ENCODE measurements at places on chromosomes 1 and 21.
A peak's percentile ranks its signal among the peaks of the same experiment; 100 is the strongest.

DNA sequence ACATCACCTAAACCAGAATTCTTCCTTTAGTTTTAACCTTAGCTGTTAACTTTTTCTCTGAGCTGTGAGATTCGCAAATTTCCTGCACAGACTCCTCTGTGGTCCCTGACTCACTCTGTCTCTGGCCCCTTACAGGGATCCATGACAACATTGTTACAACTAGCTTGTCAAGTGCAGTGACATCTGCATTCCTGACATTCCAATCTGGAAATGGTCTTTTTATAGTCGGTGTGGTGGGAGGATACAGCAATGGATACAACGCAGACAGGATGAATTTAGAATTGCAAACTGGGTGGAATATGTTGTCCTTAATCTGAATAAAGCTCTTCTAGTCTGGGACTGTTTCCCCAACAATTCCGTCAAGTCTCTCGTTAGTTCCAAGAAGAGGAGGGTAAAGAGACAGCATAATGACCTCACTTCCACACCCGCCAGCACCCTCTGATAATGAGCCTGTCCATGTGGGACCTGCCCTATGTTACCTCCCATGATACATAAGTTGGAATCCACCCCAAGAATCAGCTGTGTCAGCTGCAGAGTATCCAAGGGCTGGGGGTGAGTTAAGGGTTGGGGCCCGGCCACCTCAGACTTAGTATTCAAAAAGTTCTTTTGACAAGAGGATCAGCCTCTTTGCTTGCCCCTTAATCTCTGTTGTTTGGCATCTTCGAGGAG is 49.4 kb downstream of the ILDR2 start:
- DNase-seq, result no peak

- no peak for DNase-seq
Observed at GRCh38 chr1:77347646-77348045, 65.8 kb downstream of the AK5 start.

GRCh38 chr1:90721210-90722194 is 4.4 kb upstream of the BARHL2 start:
- DNase-seq, result peak; percentile 61

DNA sequence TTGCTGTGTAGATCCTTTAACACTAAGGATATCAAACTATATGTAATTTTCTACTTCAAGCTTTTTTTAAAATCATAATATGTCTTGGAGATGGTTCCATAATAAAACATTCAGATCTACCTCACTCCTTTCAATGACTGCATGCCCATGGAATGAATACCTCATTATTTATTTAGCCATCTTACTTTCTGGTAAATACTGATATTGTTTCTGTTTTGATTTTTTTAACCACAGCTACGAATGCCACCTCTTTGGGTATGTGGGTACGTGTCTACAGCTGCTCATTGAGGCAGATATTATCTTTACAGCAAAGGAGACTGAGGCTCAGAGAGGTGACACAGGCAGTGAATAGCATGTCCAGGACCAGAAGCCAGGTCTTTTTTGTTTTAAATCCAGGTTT is 215.7 kb downstream of the ST6GALNAC3 start:
- no peak for DNase-seq

DNA sequence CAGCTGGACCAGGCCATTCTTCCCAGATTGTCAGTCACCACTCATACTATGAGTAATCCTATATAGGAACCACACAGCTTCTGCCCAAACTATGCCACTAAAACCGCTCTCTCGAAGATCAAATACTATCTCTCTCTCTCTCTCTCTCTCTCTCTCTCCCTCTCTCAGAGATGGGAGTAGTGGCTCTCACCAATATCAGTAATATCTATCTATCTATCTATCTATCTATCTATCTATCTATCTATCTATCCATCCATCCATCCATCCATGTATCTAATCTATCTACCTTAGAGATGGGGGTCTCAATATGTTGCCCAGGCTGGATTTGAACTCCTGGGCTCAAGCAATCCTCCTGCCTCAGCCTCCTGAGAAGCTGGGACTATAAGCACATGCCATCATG is 4.7 kb upstream of the HIPK1 start:
- no peak for DNase-seq

DNA sequence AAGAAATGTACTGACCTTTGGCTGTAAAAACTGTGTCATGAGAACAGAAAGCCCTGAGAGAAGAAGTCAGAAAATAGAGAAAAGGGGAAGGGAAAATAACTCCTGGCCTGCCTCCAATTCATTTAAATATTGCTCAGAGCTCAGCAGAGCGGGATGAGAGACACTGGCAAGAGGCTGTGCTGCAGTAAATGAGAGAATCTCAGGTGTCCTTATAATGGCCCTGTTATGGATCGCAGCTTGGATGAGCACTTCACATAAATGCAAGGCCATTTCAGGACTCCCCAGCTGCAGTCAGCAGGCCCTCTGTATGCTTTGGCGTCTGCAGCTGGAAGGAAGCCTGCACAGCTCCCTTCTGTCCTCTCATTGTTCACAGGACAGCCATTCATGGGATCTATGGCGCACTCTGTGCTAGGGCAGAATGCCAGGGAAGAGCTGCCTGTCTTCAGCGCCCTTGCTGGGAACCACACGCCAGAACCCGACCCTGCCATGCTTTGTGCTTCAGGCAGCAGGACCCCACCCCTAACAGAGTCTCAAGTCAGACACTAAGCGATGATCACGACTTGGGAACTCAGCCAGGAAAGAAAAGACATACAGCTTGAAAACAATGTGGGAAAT is 20.7 kb upstream of the ABCB10 start:
- DNase-seq, result peak; percentile 17

DNA sequence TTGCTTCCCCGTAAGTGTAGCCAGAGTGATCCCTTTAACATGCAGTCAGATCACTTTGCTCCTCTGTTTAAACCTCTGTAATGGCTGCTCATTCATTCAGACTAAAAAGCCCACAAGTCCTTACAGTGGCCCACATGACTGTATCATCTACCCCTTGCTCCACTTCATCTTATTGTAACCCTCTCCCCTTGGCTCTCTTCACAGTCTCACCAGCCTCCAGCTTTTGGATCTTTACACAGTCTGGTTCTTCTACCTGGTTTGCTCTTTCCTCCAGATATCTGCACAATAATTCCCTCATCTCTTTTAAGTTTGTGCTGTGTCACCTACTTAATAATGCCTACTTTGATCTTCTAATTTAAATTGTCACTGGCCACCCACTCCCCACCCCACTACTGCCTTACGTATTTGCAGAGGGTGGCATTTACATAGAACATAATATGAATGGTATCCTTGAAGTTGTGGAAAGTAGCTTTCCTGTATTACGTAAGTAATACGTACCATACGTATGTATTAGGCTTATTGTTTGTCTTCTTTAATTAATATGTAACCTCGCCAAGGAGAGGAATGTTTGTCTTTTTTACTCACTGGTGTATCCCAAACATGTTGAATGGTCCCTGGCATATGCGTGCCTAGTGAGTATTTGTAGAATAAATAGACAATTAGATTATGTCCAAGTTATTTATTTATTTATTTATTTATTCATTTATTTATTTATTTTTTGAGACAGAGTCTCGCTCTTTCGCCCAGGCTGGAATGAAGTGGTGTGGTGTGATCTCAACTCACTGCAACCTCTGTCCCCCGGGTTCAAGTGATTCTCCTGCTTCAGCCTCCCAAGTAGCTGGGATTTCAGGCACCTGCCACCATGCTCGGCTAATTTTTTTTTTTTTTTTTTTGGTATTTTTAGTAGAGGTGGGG is 48.6 kb downstream of the TSNAX start:
- no peak for DNase-seq

DNA sequence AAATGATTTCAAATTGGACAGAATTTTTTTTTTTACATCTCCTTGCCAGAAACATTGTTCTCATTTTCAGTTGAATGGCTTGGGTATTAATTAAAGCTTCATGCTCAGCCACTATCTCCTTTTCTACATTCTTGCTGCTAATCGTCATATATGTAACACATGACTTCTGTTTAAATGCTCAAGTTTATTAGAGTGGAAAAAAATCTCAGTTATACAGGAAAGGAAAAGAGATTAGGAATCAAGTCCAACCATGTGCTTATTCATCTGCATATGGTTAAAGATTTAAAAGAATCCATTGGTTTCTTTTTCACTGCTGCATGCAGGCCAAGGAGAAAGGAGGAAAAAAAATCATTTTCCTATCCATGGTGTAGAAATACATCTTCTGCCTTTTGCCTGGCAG is 47.3 kb upstream of the CNN3 start:
- no peak for DNase-seq

DNA sequence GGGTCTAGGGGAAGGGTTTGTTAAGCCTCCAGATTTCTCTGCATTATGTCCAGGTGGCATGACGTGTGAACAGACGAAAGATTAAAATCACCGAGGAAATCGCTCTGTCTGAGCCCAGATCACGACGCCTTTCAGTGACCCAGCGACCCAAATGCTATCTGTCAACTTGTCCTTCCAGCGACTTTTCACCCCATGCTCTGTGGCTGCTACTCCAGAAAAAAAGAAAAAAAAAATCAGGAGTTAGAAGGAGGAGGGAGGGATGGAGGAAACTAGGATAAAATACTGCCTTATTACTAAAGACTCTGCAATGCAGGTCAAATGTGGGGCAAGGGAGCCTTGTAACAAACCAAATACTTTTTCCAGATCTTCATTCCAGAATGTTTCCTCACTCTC is 352.0 kb downstream of the NUF2 start:
- no peak for DNase-seq

- no peak for DNase-seq
Observed at GRCh38 chr21:45516071-45516670, 26.1 kb downstream of the SLC19A1 start.

GRCh38 chr1:246790833-246791232 is 66.6 kb downstream of the SCCPDH start:
- no peak for DNase-seq

- DNase-seq, result no peak
Observed at GRCh38 chr1:22055463-22055862, 3.0 kb downstream of the CDC42 start.

GRCh38 chr1:38528623-38529022 is 330.9 kb downstream of the RRAGC start:
- DNase-seq, result no peak

DNA sequence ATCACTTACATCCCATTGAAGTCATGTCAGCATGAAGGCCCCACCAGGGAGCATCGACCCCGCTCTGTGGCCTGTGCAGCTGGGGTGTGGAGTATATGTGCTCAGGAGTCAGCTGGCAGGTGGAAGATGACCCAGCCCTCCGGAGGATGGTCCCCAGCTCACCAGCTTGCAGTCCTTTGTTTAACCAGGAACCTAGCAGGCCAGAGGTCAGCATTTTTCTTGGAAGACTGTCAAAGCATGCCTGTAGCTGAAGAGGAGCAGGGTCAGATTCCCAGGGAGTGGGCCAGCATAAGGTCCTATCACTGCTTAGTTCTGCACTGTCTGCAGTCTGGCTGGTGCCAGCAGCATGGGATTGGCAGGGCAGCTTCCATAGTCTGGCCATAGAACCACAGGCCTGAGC is 12.7 kb downstream of the NFASC start:
- no peak for DNase-seq

DNA sequence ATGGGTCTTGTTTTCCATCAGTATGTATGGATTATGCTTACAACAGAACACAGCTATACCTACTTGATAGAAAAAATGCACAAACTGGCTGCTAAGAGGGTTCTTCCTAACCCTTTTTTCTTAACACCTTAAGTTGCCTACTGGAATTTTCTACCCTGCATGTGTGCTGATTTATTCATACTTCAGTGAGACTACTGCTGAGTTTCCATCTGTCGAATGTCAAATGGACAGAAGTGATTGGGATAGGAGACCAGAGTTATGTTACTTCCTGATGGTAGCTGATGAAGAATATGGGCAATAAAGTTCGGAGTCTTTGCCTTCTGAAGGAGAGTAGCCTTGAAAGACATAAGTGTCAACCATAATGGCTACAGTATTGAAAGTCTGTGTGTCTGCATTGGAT is 6.5 kb upstream of the DNM3 start:
- no peak for DNase-seq

DNA sequence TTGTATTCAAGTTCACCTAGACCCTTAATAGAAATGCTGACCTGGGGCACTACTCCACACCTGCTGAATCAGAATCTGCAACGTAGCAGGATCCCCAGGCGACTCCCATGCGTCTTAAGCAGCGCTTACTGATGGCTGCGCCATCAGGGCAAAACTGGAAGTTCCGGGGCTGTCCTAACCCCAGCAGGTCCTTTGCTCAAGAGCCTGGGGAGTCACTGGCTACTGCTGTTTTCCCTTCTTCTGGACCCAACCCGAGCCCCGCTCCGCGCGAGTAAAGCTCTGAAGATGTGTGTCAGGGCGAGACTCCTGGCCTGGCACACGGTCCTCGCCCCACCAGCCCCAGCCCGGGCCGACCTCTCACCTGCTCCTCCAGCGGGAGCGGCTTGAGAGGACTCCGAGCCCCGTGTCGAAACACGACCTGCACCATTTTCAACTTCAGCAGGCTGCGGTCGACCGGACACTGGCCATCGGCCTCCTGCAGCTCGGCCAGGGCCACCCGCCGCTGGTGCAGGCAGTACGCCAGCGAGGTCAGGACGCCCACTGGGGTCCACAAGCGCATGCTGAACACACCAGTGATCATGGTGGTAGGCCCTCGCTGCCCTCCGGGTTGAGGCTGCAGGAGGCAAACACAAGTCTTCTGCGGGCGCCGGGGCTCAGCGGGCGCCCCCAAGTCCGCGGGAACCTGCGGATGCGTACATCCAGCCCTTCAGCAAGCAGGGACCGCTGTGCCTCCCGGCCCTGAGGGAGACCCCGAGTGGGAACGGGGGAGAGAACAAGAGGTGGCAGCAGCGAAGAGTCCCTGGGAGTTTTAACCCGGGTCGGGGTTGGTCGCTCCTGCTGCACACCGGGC is 630 bp downstream of the ACP6 start:
- DNase-seq, result peak; percentile 88

DNA sequence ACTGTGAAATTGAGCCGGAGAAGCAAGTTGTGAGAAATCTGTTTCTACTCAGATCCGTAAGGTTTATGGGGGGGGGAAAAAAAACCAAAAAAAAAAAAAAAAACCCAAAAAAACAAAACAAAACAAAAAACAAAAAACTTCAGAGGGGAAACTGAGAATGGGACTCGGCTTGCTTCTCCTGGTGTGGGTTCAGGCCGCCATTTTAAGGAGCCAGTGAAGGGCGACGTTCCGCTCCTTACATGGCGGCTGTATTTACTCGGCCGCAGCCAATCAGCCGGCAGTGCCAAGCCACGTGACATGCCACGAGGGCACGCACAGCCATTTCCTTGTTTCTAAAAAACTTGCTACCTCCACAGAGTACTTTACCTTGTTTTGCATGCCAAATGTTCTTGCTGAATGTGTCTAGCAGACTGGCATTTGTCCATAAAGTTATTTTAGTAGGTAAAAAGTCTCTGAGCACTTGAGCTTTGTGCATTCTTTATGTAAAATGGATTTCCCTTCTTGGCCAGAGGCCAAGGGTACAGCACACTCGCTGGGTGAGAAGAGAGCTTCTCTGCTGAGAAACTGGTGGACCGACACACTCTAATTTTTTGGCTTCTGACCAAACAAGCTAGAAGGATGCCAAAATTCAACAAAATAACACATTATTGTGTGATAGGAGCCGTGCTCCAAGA is 101.8 kb downstream of the NFIA start:
- DNase-seq, result peak; percentile 7

GRCh38 chr1:162876751-162877150 is 15.8 kb upstream of the CCDC190 start:
- no peak for DNase-seq

GRCh38 chr21:33171616-33172169 is 58.0 kb upstream of the IFNAR2 start:
- no peak for DNase-seq

Measured in NCI-H1417 (cell line).